ENCODE measurements at places on chromosomes 13 and 19.

DNA sequence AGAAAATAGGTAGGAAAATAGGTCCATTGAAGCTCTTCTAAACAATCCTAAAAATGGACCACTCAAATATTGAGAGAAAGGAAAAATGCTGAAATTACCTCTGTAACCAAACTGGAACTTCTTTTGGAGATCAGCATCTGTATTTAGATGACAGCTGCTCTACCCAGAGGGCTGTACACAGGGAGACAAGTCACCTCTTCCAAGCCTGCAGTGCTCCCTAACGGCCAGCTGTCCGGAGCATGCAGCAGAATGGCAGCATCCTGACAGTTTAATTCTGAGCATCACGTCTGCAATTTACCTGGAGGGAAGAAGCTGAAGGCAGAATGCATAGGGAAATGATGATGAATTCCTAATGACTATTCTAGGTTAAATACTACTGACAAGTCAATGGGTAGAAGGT, 62.8 kb upstream of the DIAPH3 start:
- no peak for DNase-seq

DNA sequence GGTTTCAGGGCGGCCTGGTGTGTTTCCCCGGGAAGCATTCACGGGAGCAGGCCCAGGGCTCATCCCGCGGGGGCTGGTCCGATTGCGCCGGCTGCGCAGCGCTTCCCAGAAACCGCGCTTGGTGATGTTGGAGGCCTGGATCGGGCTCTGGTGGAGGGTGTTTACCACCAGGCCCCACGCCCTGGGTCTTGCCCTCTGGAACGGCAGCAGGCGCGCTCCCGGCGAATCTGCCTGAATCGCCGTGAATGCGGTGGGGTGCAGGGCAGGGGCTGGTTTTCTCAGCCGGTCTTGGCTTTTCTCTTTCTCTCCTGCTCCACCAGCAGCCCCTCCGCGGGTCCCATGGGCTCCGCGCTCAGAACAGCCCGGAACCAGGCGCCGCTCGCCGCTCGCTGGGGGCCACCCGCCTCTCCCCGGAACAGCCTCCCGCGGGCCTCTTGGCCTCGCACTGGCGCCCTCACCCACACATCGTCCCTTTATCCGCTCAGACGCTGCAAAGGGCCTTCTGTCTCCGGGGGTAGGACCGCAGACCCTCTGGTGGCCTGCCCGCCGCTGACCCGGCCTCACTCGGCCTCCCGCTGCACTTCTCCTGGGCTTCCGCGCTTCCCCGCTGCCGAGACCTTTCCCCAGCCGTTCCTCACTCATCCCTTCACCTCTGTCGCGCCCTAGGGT, 69.4 kb upstream of the GJB6 start:
- DNase-seq: no peak

GRCh38 chr13:102267191-102267590, 134.7 kb downstream of the FGF14 start:
- DNase-seq: no peak

DNA sequence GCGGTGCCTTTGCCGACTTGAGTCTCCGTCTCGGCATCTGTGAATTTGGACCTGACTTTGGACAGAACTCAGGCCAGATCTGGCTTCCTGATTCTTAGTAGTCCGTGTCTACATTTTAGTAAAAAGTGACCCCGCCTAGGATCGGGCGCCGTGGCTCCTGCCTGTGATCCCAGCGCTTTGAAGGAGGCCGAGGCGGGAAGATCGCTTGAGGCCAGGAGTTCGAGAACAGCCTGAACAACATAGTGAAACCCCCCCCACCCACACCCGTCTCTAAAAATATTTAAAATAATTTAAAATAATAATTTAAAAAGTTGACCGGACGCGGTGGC, 849 bp upstream of the TCF3 start:
- DNase-seq: no peak

DNA sequence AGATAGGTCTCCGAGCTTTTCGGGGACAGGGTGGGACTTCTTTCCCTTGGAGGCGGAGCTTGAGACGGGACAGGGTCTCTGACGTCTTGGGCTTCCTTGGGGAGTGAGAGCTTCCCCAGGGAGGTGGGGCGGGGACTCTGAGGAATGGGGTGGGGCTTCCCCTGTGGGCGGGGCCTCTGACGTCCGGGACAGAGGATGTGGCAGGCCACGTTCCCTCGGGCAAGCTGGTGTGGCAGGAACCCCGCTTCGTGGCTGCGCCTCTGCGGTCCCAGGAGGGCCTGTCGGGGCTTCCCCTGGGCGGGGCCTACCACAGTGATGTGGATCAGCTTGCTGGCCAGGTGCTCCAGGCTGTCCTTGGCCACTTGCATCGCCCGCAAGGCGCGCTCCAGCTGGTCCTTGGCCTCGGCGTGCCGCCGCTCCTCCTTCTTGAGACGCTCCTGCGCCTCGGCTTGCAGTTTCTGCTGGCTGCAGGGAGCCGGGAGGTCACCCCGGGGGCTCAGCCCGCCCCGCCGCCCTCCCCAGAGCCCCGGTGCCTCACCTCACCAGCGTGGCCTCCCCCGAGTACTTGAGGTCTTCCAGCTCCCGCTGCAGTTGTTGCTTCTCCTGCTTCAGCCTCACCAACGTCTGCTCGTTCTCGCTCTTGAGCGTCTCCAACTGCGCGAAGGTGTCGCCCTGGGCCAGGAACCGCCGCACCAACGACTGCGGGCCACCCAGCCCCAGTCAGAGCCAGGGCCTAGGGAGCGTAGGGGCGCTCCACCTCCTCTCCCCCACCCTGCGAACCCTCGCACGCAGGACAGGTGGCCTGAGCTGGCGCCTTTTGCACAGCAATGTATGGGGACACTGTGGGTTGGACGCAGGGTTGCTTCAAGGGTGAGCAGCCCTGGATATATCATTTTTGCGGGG, 3.3 kb upstream of the RGL3 start:
- no peak for DNase-seq

DNA sequence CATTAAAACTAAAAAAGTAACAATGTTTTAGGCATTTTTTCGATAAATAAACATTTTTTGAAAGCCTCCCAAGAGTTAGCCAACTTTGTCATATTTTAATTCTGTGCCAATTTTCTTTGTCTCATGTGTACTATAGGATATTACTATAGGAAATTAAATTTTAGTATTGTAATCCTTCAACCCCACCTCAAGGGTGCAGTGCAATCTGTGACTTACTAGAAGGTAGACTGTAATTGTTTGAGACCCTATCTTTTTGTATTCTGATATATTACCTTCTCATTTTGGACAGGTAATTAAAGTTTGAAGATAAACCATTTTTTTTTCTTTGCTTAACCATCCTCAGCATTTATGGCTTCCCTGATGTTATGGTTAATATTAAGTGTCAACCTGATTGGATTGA, 457.8 kb downstream of the PCDH20 start:
- DNase-seq: no peak
